ENCODE measurements at places on chromosomes 13 and 19. TPM values are rescaled to one million over a fixed set of nuclear protein-coding genes. Genes with fewer than 3 reads are reported as not detected.

The ZNF439 gene
- total RNA-seq, result 5.4 TPM

DNA sequence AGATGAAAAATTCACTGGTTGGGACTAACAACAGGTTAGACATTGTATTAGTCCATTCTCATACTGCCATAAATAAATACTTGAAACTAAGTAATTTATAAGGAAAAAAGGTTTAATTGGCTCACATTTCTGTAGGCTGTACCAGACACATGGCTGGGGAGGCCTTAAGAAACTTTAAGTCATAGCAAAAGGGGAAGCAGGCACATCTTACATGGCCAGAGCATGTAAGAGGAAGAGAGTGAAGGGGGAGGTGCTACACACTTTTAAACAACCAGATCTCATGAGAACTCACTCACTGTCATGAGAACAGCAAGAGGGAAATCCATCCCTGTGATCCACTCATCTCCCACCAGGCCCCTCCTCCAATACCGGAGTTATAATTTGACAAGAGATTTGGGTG, 125.9 kb downstream of the SUCLA2 start:
- no peak overlapping the region for H3K27ac ChIP-seq
- H3K4me1 ChIP-seq, result no peaks in the 10 kb centered on the region
- H3K27me3 ChIP-seq, result no peaks in the 10 kb centered on the region
- DNase-seq, result no peak
- no peaks in the 10 kb centered on the region for H3K36me3 ChIP-seq
- H3K4me3 ChIP-seq, result no peak overlapping the region

The OR10H5 gene
- total RNA-seq, result not detected

The SPACA4 gene
- total RNA-seq, result not detected

DNA sequence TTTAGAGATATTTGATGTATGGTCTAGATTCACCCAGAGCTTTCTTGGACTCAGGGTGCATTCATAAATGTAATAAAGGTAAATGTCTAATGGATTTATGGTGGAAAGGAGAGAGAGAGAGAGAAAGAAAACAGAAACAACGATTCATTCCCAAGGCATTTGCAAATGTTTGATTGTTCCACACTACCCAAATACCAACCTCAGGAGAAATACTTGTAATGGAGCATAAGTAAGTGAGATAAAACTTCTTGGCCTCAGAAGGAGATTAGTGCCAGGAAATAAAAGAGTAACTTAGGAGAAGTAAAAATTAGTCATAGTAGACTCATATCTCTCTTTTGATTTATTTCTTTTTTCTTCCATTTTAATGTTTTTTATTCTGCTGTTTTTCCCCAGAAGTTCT, 40.6 kb upstream of the DGKH start:
- H3K27ac ChIP-seq, result no peak overlapping the region
- H3K4me3 ChIP-seq, result no peak overlapping the region
- no peaks in the 10 kb centered on the region for H3K27me3 ChIP-seq
- no peaks in the 10 kb centered on the region for H3K4me1 ChIP-seq
- no peaks in the 10 kb centered on the region for H3K36me3 ChIP-seq

DNA sequence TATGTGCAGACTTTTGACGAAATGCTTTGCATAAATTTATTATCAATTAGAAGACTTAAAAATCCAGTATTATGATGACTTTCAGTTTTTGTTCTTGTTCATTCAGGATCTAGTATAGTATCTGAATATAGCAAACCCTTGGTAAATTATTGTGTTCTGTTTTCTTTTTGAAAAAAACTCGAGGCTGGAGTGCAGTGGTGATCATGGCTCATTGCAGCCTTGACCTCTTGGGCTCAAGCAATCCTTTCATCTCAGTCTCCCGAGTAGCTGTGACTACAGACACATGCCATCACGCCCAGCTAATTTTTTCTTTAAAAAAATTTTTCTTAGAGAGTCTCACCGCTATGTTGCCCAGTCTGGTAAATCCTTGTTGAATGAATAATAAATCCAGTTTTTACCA, 4.6 kb downstream of the FARP1 start:
- no peaks in the 10 kb centered on the region for H3K27me3 ChIP-seq
- no peak overlapping the region for H3K4me3 ChIP-seq
- DNase-seq, result no peak

DNA sequence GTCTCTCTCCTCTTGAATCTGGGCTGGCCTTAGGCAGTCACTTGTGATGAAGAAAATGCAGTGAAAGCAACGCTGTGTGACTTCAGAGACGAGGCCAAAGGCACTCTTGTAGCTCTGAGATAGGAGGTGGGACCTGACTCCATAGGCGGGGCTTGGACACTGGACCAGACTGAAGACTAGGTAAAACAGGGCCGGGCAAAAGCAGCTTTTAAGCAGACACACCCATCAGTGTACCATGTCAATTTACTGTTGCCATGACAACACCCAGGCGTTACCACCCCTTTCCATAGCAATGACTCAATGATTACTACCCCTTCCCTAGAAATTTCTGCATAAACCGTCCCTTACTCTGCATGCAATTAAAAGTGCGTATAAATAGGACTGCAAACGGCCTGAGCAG, 6.6 kb upstream of the EID2 start:
- H3K27me3 ChIP-seq, result no peaks in the 10 kb centered on the region
- H3K4me3 ChIP-seq, result no peak overlapping the region
- H3K4me1 ChIP-seq, result no peaks in the 10 kb centered on the region
- H3K36me3 ChIP-seq, result no peaks in the 10 kb centered on the region
- no peak overlapping the region for H3K27ac ChIP-seq

- peak overlapping the region; percentile 83 for H3K27ac ChIP-seq
- H3K4me3 ChIP-seq, result no peak overlapping the region
- H3K27me3 ChIP-seq, result no peaks in the 10 kb centered on the region
- no peaks in the 10 kb centered on the region for H3K36me3 ChIP-seq
- DNase-seq, result no peak
Measured at GRCh38 chr13:33207615-33207961, 78.0 kb downstream of the STARD13 start.

The GRK1 gene
- total RNA-seq, result not detected

- H3K4me1 ChIP-seq, result no peaks in the 10 kb centered on the region
- H3K4me3 ChIP-seq, result no peak overlapping the region
- H3K36me3 ChIP-seq, result no peaks in the 10 kb centered on the region
- no peak for DNase-seq
- H3K27me3 ChIP-seq, result peaks cover 17% of the 10 kb centered on the region
Measured at GRCh38 chr19:46065486-46066071, 24.8 kb upstream of the IGFL4 start.

GRCh38 chr19:38190793-38191192, 33.2 kb downstream of the DPF1 start:
- H3K36me3 ChIP-seq, result peaks cover 8% of the 10 kb centered on the region
- H3K27ac ChIP-seq, result no peak overlapping the region
- no peaks in the 10 kb centered on the region for H3K4me1 ChIP-seq
- no peaks in the 10 kb centered on the region for H3K27me3 ChIP-seq

DNA sequence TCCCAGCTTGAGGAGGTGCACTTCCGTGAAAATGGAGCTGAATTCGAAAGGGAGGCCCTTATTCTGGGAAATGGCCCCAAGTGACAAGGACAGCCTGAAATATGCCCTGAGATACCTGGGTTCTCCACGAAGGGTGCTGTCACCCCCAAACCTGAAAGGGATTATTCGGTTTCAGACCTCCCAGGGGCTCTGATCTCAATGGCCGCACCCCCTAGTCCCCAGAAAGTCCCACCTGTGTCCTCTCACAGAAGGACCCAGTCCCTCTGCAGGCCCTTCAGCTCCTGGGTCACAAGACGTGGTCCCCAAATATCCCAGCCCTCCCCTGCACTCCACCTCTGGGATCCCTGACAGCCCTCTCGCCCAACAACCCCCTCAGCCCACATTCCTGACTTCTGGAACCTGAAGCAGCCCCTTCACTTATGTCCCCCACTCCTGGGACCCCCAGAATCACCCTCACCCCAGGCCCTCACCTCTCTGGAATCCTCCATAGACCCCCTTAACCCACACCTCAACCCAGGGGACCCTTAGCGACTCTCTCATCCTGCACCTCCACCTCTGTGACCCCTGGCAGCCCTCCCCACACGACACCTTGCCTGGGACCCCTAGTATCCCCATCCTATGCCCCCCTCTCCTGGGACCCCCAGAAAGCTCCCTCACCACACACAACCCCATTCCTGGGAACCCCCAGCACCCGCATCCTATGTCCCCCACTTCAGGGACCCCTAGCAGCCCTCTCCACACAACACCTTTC, 606 bp downstream of the SYNGR4 start:
- no peaks in the 10 kb centered on the region for H3K36me3 ChIP-seq
- no peak for DNase-seq
- no peaks in the 10 kb centered on the region for H3K27me3 ChIP-seq
- H3K4me1 ChIP-seq, result no peaks in the 10 kb centered on the region
- peak overlapping the region; percentile 95 for H3K27ac ChIP-seq
- peak overlapping the region; percentile 48 for H3K4me3 ChIP-seq

DNA sequence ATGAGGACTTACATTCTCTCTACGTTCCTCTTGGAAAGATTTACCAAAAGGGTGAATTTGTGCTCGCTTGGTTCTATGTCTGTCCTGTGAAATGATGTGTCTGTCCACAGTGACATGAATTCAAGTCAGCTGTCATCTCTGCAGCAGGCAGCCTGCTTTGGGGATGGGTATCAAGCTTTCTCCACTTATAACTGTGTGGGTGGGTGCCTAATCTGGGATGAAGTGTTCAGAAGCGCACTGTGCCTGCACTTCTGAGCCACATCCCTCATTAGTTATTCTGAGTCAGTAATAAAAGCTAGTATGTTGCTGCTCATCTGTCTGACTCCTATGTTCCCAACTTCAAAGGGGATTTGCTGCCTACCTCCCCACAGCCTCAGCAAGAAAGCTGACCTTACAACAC, 86.1 kb upstream of the TUBA3C start:
- no peaks in the 10 kb centered on the region for H3K36me3 ChIP-seq
- no peak overlapping the region for H3K27ac ChIP-seq
- no peak overlapping the region for H3K4me3 ChIP-seq
- no peaks in the 10 kb centered on the region for H3K27me3 ChIP-seq
- no peaks in the 10 kb centered on the region for H3K4me1 ChIP-seq
